ENCODE measurements at places on chromosomes 5 and 9.
A peak's percentile ranks its signal among the peaks of the same experiment; 100 is the strongest.

GRCh38 chr9:104682642-104683041 is 11.7 kb upstream of the OR13D1 start:
- DNase-seq, result peak; percentile 48

DNA sequence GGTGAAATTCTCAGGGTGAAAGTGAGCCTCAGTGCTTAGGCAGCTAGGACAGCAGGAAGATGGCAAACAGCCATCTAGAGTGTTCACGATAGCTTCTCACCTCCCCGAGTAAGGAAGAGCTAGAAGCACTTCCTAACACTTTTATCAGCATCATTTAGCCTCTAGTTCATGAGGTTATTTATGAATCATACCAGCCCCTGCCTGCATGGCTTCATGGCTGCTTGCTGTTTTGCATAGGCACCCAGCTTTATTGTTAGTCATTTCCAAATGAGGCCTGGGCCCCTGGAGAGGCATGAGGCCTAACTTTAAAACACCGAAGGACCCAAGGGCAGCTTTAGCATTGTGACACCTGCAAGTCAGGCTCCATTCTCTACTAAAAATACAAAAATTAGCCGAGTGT is 134.9 kb upstream of the PANK3 start:
- DNase-seq, result no peak

- no peak for DNase-seq
Observed at GRCh38 chr5:91142386-91142785, 240.7 kb downstream of the ARRDC3 start.

GRCh38 chr9:33022303-33022702 is 2.8 kb upstream of the DNAJA1 start:
- DNase-seq, result no peak

- DNase-seq, result no peak
Observed at GRCh38 chr5:8417316-8418048, 548.5 kb downstream of the MTRR start.

DNA sequence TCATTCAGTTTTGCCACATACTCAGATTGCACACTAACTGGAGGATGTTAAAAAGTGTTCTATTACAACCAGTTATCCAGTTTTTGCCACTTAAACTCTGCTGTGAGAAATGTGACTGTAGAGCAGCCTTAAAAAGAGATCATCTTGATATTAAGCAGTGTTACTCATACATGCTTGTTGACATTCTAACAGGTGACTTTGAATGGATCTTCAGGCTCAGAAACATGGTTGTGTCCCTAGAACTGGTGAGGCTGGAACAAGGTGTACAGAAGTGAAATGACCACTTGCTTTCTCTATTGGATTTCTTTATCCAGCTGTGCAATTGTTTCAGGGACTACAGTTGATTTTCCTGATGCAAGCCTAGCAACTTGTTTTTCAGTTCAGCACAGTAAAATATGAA is 166.1 kb upstream of the CCDC152 start:
- DNase-seq, result no peak

DNA sequence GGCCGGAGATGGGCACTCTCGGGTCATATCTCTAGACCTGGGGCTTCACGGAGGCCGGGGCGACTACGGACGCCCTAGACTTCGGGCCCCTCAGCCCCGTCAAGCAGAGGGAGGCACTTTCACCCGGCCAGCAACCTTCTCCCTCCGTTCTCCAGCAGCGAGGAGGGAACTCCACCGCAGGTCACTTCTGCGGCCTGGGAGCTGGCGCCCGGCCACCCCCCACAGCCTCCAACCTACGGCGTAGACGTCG is 201 bp downstream of the DOLK start:
- no peak for DNase-seq

- peak; percentile 76 for DNase-seq
Observed at GRCh38 chr9:72149231-72149975, at the start of gene GDA. Gene GDA (plus strand): TSS chr9:72149440. CDS start chr9:72149560, 120 bp downstream.

DNA sequence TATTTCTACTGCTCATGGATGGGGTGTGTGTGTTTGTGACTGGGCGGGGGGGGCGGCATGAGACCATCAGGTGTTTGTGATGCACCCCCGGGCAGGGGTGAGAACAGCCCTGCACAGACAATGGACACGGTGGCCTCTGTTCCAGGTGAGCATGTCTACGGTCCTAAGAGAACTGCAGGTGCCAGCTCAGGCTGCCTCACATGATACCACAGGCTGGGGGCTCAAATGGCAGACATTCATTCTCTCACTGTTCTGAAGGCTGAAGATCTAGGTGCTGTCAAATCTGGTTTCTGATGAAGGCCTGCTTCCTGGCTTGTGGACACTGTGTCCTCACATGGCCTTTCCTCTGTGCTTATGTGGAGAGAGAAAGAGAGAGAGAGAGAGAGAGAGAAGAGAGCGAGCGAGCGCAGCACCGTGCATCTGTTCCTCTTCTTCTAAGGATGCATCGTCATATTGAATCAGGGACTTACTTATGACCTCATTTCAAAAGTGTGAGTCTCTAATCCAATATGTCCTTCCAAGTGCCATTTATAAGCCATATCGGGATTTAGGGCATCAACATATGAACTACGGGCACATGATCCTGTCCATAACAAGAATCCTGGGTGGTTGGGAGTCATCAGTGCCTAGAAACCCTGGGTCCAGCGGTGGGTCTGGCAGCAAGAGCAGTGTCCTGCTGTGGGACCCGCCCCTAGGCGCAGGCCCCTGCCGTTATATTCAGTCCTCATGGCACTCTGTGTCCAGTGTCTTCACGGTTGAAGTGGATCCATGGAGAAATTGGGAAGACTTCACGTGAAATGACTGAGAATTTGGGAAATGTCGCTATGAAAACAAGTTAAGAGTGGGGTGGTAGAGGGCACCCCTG is 42.5 kb downstream of the NXNL2 start:
- DNase-seq, result no peak

GRCh38 chr5:127112347-127112864 is 39.1 kb upstream of the C5orf63 start:
- DNase-seq, result no peak

DNA sequence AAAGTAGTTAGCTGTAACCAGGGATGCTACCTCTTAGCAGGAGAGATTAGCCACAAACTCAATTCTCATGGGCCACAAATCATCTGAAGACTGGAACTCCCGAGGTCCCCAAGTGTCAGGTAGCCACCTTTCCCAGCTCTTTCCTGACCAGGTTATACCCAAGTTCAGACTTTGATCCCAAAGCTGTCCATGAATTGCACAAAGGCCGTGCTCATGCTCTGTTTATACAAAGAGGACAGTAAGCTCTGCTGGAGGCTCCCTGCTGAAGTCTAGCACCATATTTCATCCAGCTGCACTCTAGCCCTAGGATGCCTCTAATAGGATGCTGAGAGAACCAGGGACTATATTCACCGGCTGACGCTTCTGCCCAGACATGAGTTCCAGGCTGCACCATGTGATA is 271.0 kb upstream of the ADAMTSL1 start:
- DNase-seq, result no peak

DNA sequence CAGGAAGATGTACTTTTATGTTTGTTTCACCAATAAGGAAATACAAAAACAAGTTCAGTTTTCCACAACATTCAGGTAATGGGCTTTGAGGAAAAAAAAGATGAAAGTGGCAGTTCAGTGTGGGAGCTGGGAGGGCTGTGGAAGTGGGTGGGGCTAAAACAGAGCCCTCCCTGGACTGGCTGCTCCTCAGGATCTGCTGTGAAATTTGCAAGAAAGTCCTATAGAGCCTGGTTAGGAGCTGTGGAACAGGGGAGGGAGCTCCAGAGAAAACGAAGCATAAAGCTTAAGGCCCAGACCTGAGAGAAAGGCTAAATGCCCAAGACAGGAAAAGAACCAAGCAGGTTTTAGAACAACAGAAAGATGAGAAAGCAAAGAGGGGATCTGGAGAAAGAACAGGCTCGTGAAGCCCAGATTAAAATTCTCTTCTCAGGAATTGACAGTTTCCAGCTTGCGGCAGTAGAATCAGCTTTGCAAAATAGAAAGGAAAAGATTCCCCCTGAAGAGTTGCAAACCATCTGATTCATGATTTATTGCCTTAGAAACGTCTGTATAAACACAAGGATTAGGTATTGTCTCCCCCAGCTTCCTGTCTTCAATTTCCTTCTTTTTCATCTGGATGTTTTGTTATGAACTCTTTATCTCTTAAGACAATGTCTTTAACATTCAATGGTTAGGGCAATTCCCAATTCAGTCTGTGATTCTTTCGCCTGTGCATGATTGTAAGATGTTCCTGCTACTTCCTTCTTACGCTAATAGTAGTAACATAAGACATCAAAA is 26.3 kb upstream of the CRHBP start:
- DNase-seq, result no peak

- DNase-seq, result peak; percentile 22
Observed at GRCh38 chr9:133449760-133450159, 10.0 kb upstream of the CACFD1 start.

GRCh38 chr5:134122530-134122929 is 8.0 kb downstream of the TCF7 start:
- DNase-seq, result no peak

DNA sequence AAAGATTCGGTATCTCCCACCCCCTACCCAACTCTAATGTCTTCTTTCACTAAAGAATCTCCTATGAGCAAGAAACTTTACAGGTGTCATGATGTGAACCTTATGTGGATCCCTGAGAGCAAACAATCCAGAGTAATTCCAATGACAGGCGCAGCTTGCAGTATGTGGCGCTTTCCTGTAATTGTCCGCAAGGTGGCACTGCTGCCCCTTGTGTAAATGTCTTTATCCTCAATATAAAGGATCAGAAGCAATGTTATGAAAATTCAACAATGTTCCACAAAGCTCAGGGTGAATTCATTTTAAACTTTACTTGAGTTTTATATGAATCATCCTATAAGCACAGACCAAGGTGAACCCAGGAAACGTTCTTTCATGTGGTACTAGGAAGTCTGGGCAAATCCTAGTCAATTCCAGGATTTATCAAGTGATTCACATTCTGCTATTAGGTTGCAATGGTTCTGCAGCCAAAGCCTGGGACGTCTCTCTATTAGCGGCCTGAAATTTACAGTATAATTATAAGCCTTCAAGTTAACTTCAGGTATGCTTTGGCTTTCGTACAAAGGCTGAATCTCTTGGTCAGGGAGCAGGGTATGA is 113.7 kb downstream of the TRPM6 start:
- peak; percentile 70 for DNase-seq

DNA sequence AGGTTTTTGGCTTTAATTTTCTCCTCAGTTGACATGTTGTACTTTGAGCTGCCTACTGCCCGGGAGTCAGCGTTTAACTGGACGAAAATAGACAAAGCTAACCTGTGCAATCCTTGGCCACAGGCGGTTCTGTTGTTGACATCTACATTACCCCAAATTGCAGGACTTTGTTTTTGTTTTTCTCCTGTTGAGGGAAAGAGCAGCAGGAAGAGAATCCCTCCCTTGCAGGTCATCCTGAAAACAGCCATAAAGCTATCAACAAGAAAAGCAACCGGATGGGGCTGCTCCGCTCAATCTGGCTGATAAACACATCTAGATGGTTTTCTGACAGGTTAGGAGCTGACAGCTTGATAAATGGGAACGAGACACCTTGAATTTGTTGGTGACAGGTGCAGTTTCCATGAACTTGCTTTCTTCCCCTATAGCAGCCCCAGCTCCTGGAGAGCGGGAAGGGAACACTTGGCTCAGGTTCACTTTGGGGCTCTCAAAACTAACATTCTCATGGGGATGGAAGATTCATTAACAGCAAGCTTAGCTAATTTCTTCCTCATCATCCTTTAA is 331.5 kb downstream of the SLIT3 start:
- no peak for DNase-seq

DNA sequence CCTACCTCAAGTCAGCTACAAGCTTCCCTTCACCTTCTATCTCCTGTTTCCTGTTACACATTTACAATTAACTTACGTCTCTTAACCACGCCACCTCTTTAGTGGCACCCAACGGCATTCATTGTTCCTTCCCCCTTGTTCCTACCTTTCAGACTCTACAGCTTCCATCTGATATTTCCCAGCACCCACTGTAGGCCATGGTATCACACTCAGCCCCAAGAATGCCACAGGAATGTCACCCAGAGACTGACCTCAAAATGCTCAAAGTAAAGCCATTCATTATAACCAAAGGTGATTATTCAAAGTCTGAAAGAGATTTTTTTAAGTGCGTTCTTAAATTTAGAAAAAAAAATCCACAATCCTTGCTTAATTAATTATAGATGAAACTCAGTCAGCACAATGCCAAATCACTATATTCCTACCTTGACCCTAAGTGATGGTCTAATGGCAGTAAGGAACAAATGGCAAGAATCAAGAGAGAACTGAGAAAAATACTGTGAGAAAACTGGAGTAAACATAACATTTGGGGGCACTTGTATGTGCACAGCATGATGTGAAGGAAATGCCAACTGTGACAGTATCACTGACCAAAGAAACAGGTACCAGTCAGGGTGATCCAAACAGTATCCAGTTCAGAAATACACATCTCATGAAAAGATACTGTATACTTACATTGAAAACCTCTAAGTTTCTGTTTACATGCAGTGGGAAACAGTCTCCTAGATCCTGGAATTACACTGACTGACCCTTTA is 52.1 kb downstream of the CTNND2 start:
- DNase-seq, result no peak

DNA sequence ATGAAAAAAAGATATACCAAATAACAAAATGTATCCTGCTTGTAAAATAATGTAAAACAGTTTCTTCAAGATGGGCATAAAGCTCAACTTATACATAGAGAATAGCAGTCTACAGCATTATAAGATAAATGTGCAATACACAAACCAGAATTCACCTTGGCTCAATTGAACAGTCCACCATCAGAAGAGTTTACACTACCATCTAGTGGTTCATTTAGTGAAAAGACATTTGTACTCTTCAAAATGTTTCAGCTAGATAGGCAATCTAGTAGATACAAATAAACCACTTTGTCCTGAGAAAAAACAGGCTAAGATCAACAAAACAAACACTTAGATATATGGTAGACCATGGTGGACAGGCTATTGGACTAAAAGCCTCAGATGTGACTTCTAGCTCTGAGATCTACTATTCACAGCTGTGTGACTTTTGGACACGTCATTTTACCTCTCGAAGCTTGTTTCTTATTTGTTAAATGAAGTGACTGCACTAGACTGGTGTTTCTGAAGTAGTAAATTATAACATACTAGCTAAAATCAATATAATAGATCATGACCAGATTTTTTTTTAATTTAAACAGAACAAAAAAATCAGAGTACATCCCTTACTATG is 22.1 kb upstream of the TPD52L3 start:
- no peak for DNase-seq

- peak; percentile 47 for DNase-seq
Observed at GRCh38 chr5:15008476-15008875, 136.9 kb upstream of the ANKH start.
